ENCODE measurements at places on chromosomes 7 and 10. TPM values are rescaled to one million over a fixed set of nuclear protein-coding genes. Genes with fewer than 3 reads are reported as not detected.

ASAH2 gene
- 5.0 TPM for total RNA-seq

TMEM270 gene
- total RNA-seq = not detected

CELF2 gene
- 30.2 TPM for total RNA-seq

GRCh38 chr10:89235073-89235798, 16.3 kb downstream of the LIPA start:
- DNase-seq = peak; percentile 32

- no peak for DNase-seq
Observed at GRCh38 chr10:119395280-119396007, 147.1 kb downstream of the RGS10 start.

DNA sequence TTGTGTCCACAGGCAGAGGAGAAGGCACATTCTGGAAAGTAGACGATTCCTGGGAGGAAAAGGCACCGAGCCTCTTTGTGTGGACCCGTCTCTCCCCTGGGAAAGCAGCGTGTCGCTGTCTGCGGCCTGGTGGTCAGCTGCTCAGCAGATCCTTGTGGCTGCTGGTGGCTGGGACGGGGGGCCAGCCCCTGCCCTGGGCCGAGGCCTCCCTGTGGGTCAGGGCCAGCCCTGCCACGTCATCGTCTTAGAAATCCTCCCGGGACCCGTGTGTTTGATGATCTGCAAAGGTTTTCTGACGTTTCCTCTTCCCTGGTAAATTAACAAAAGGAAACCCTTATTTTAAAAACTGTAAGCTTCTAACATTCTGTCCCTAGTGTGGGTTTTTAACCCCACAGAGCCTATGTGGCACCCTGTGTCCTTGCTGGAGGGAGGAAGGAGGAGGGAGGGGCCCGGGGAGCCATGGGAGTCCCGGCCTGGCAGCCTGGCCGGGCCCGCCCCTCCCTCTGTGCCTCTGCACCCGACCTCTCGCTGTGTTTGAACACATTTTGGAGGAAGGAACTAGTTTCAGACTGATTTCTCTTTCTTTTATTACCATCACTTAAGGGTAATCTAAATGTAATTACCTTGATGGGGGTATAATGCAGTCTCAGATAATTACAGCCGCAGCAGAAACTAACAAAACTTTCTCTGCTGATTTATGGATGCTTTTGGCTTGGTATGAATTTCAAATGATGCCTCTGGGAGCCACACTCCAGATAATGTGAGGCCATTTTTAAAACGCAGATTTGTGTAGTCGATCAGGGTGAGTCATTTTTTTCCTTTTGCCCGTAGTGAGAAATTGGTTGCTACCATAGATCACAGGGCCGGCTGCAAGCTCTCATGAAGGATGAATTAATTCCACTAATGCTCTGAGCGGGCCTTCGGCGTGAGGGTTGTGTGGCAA, 85.5 kb downstream of the NKX6-2 start:
- DNase-seq = peak; percentile 59
